Activated CD8-positive, alpha-beta memory T cell treated with anti-CD3 and anti-CD28 coated beads for 1 hour (primary cell): ENCODE measurements at places on chromosomes 6 and 20.

GRCh38 chr20:46552460-46553420 is 2.3 kb upstream of the OCSTAMP start:
- no peak for DNase-seq

DNA sequence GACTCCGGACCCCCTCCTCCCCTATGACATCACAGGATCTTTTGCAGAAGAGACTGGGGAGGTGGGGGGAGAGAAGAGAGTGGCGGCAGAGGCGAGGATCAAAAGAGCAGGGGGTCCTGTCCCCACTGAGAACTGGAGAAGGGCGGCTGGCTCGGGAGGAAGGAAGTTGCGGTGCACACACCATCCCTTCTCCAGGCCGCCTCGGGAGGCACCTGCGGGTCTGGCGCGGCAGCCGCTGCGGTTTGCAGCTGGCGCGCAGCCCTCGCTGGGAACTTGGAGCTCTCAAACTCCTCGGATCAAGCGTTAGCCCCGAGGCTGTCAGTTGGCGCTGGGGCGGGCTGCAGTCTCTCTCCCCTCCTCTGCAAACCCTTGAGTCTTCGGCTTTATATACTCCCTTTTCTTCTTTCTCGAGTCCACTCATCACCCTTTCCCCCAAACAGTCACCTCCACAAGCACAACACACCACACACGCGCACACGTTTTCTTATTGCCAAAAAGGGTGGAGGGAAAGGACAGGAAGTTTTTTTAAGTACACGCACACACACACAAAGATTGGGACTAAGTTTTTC is 180.7 kb downstream of the TBXT start:
- no peak for DNase-seq

DNA sequence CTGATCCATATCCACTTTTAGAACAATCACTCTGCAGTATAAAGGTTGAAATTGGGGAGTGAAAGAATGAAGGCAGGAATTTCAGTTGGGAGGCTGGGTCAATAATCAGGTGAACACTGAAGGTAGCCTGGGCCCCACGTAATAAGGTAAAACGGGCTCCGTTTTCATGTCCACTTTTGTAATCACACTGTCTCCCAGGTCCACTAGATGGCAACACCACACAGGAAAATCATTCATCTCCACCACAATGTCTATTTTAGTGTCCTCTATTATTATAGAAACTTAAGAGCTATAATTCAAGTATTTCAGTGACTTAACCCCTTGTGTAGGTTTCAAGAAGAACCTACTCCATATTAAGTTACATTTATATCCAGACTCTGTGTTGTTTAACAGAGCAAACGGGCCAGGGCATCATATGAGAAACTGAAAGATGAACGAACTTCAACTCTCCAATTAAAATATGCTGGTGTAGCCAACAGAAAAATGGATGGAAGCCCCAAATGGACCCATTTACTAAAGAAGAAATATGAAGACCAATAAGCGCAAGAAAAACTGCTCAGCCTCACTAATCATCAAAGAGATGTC is 45.9 kb upstream of the MC3R start:
- no peak for DNase-seq

DNA sequence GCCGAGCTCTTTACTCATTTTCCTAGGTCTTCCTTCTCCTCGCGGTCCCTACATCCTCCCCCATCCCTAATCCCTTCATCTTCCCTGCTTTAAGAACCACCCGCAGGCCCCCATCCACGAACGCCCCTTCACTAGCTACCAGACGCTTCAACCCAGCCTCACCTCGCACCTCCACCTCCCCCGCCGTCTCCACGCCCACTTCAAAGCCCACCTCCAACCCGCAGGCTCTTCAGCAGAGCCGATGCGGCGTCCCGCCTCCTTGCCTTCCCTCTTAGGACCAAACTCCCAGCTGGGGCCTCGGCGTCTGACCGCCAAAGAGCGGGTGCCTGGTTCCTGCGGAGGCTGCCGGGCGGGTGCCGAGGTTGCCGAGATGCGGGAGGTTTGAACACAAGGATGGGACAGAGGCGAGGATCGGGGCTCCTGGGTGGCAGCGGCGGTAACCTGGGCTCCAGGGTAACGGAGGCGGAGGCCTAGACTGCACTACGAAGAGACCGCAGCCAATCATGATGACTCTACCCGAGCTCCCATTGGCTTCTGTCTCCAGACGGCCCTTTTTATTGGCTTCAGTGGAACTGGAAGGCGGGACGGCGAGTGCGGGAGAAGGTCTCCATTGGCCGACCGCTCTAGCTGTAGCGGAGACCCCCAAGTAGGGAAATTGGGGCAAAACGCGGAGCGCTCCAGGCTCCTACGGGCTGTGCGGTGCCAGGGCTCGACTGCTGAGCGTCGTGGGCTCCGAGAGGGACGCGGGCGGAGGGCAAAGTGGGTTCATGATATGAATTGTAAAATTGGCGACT is at the start of gene LCA5:
Gene LCA5, minus strand, starts transcription at position 477 of the 794 bp plus-strand sequence. CDS start 18,536 bp downstream, outside the sequence.
- DNase-seq, result peak; percentile 60

- DNase-seq, result no peak
Observed at GRCh38 chr20:24379484-24379927, 89.9 kb upstream of the SYNDIG1 start.

DNA sequence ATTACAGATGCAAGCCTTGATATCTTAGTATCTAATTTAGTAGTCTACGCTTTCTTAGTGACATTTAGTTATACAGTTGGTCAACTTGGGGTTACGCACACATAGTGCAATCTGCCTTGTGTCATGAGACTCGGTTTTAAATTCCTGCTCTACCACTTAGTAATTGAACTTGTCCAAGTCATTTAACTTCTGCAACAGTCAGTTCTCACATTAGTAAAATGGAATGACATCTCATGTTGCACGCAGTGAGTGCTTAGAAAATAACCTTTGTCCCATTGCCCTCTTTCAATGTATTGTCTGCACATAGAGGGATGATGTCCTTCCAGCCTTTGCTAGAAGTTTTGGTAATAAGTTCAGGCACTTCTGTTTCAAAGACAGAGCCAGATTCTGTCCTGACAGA is 48.6 kb downstream of the TMEM170B start:
- DNase-seq, result no peak
